ENCODE measurements at places on chromosomes 5 and 9.

GRCh38 chr5:122392824-122393223 is 80.8 kb downstream of the SNCAIP start:
- DNase-seq, result no peak

DNA sequence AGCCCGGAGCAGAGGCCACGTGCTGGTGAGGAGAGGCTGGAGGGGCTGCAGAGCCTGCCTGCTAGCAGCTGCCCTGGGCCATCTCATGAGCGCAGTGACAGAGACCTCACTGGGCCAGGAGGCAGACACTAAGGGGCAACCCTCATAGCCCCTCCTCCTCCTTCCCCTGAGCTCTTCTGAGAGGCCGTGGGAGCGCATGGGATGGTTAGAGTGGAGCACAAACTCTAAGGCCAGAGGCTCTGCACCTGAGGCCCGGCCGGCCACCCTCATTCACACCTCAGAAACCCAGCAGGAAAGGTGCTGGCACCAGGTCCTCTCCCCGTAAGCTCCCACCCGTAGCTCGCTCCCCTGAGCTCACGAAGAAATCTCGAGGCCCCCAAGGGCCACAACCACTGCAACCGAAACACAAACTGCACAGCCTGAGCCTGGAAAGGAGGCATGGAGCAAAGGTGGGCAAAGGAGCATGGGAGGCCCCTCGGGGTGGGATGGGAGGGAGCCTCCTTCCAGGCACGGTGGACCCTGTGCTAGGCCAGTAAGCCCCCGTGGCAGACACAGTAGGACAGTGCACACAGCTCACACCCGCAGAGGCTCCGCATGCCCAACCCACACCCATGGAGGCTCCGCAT is 17.7 kb downstream of the CAMSAP1 start:
- DNase-seq, result no peak

- no peak for DNase-seq
These were observed 208.7 kb downstream of the IRX2 start for GRCh38 chr5:2542821-2543220.

DNA sequence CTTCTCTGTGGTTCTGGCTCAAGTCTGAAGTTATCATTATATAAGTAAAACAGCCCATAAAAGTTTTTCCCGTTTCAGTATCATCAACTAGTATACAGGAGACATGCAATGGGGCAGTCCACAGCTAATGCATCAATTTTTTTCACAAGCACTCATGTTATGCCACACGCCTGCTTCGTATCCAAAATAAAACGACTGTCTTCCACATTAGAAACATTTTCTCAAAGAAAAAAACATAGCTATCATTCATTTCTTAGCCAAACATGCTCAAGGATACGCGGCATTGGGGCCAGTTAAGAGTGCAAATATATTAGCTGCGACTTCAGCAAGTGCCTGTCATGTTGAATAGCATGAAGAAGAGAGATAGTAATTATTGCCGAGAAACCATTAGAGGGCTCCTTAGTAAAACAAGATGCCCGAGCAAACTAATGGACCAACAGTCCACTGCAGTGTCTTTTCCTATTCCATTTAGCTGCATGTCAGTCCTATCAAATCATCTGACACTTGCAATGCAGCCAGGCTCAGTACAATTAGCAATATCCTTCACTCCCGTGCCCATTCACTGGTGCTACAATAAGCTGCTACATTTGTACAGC is 68.5 kb downstream of the BNC2 start:
- DNase-seq, result no peak

DNA sequence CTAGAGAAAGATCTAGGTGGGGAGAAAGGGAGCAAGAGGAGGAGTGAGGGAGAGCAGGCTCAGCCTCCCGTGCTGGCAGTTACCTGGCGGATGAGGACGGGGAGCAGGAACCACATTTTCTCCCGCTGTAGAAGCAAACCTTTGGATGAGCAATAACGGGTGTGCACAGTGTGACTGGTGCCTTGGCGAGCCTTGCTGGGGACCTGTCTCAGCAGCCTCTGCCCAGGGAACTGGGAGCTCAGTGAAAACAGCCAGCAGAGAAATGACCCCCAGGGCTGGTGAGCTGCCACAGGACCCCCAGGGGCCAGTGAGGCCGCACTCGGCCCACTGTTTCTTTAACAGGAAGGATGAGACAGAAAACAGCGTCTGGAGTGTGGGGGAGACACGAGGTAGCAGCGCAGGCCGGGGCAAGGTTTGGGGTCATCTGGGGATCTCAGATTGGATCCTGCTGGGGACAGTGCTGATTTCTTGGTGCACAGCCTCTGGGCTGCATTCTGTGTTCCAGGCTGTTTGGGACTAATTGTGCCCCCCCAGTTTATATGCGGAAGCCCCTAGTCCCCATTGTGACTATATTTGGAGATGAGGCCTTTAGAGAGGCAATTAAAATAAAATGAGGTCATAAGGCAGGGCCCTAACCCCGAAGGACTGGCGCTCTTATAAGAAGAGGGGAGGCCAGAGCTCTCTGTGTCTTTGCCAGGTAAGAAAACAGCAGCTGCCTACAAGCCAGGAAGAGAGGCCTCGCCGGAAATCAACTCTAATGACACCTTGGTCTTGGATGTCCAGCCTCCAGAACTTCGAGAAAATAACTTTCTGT is 118.8 kb upstream of the PHYKPL start:
- no peak for DNase-seq

GRCh38 chr9:13378154-13378553 is 98.7 kb upstream of the MPDZ start:
- no peak for DNase-seq

GRCh38 chr5:76813982-76814562 is 4.8 kb upstream of the F2RL1 start:
- DNase-seq, result peak; percentile 96

DNA sequence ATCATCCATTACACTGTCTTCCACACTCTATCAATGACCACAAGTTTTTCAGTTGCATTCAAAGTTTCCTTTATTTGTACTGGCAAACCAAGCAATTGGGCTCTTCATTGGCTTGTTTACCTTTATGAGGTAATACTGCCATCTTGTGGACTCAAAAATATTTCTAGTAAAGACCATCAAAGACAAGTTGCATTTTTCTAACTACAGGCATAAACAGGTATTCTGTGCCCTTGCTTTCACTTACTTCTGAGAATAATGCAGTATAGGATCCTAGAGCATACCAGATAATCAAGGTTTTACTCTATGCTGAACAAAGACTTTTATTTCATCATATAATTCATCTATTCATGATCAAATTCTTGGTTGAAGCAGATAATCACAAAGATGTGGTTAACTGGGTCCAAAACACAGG is 173.7 kb upstream of the POU5F2 start:
- DNase-seq, result peak; percentile 33

GRCh38 chr5:14235872-14236271 is 92.7 kb downstream of the TRIO start:
- peak; percentile 19 for DNase-seq

DNA sequence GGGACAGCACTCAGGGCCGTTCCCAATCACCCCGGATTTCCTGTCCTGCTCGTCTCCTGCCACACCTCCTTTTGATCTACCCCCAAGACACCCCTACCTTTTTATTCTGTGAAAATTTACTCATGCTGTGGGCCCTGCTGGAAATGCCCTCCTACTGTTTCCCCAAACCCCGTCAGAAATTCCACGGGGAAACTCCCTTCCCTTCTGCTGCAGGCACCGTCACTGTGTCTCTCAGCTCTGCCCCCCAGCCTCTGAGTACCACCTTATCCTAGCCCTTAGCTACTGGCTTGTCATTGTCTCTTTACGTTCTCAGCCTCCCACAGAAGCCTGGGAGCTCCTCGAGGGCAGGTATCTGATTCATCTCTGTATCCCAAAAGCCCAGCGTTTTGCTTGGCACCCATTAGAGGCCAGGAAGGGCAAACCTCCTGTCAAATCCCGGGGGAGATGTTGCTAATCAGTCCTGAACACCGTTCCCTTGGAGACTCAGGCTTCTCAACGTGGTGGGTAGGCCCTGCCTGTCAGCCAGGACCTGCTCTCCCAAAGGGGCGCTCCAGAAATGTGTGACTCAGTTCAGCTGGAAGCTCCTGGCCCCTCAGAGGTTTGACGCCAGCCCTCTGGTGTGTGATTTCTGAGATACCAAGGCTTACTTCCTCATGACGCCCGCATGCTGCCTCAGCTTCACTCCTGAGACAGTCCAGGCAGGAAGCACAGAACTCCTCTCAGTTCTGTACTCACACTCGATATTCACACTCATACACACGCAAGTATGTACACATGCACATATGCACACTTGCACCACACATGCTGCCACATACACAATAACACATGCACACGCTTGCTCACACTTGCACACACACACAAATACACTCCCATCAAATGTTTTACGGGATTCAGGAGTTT is 50.7 kb upstream of the GRHPR start:
- no peak for DNase-seq

DNA sequence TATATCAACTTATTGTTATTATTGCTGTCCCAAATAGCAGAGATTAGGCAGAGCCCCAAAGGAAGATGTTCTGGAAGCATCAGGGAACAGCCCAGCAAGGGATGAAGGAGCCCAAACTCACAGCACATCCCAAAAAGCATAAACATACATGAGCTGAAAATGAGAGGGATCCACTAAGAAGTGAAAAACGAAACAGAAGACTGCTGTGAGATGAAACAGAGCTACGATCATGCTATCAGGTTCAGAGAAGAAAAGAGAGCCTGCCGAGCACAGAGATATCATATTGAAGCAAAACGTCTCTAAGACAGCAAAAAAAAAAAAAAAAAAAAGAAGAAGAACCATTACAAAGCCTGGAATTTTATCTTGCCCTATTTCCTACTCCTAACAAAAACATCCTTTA is 127.3 kb downstream of the ZNF608 start:
- DNase-seq, result no peak

- no peak for DNase-seq
These were observed 6.8 kb downstream of the DNAJB5 start for GRCh38 chr9:34996181-34996904.

DNA sequence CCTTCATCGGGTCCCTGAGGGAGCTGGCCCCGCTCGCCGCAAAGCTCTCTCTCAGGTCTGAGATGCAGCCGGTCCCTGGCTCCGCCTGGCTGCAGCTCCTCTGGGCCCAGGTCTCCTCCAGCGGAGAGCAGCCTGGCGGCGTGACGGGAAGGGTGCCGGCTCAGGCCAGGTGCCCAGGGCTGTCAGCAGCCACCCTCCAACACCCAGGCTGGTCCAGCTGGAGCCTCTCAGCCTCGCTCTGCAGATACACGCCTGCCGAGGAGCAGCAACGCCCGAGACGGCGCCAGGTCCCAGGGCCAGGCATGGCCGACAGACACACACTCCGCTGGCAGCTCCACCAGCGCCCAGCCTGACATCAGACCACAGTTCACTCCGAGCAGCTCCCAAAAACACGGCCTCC is 25.6 kb downstream of the FAM163B start:
- DNase-seq, result no peak

DNA sequence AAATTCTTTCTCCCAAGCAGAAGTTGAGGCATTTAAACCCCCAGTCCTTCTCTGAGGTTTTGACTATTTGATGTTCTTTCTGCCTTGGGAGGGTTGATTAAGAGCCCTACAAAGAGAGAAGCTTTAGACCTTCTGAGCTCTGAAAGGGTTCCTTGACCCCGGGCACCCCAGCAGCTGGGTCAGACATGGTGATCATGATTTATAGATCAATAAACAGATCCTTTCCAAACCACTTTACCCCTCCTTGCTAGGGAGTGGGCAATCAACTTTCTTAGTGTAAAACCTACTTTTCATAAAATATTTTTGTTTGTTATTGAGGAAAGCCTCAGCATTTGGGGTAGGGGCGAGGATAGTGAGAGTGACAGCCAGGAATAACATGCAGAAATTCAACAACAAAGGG is 117.6 kb downstream of the PRDM6 start:
- no peak for DNase-seq

DNA sequence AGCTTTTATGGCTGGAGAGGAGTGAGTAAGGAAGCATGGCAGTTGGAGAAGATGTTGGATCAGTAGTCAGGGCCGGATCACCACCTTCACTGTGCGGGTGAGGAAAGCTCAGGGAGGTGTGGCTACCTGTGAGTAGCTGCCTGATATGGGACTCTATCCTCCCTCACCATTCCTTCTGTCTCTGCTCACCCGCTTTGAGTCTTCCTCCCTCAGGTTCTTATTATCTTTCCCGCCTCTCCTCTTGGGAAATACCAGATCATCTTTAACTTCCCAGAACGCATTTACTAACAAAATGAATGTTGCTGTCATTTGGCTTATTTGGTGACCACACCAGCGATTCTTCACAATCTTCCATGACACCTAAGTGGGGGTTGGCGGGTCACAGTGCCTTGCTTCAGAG is 140.7 kb upstream of the GPR151 start:
- no peak for DNase-seq

- DNase-seq, result no peak
These were observed 39.6 kb downstream of the POC5 start for GRCh38 chr5:75677607-75678006.

- no peak for DNase-seq
These were observed 76.1 kb downstream of the MAMDC2 start for GRCh38 chr9:70119786-70120185.

GRCh38 chr9:109411798-109412352 is 86.2 kb downstream of the PTPN3 start:
- no peak for DNase-seq

GRCh38 chr5:135714126-135714894 is 120.2 kb upstream of the SLC25A48 start:
- DNase-seq, result no peak

DNA sequence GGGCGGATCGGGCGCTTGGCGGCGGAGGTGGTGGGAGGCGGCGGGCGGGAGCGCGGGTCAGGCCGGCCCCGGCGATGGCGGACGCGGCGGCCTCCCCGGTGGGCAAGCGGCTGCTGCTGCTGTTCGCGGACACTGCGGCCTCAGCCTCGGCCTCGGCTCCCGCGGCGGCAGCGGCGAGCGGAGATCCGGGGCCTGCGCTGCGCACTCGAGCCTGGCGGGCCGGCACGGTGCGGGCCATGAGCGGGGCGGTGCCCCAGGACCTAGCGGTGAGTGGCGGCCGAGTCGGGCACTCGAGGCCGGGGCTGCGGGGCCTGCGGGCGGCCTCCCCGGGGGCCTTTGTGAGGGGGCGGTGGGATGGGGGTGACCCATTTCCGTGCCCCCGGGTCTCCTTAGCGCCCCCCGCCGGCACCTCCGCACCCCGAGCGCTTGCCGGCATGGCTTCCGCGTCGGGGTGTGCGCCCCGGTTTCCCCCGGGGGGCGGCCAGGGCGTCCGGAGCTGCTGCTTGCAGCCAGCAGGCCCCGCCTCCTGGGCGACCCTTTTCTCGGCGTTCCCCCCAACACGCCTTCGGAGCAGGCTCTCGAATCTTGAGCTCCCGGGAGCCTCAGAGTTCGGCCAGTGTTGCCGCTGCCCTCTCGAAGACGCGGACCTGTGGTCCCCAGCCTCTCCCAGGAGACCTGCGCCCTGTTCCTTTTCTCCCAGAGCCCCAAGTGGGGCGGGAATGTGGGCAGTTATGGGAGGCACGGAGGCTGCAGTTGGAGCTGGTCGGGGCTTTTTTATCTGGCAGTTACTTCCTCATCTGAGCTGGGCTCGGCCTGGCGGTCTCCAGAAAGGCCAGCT is 456 bp downstream of the KDM3B start:
- DNase-seq, result peak; percentile 61

DNA sequence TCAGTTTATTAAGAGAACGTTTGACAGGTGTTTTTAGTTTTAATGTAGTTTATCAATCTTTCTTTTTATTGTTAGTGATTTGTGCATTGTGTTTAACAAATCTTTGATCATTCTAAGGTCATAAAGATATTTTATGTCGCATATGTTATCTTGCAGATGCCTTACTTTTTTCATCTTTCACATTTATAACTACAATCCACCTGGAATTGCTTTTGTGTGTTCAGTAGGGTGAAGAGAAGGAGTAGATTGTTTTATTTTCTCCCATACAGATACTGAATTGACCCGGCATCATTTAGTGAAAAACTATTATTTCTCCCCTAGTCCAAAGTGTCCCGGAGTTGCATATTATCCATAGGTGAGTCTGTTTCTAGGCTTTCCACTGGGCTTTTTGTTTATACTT is 179.4 kb upstream of the RGMB start:
- no peak for DNase-seq

- no peak for DNase-seq
These were observed 75.4 kb downstream of the SLC38A9 start for GRCh38 chr5:55636683-55637082.

Measured in mammary epithelial cell (primary cell).